ENCODE measurements at places on chromosomes 2 and 18. TPM values are rescaled to one million over a fixed set of nuclear protein-coding genes. Genes with fewer than 3 reads are reported as not detected.

Gene EFEMP1
- 75.9 TPM for total RNA-seq

Gene SERPINB13
- total RNA-seq: not detected

Gene ALPG
- total RNA-seq: not detected

Gene DNAJC5G
- total RNA-seq: 0.12 TPM

Gene EGR4
- total RNA-seq: not detected

Gene TET3
- total RNA-seq: 16.8 TPM

Gene OSBPL6
- total RNA-seq: 2.3 TPM

Gene C18orf63
- not detected for total RNA-seq

Gene GALR1
- total RNA-seq: 0.12 TPM

Gene CFC1
- total RNA-seq: not detected

Gene SCLY
- 20.1 TPM for total RNA-seq

Gene TGFA
- total RNA-seq: 13.8 TPM

Gene ARHGAP28
- 56.5 TPM for total RNA-seq

Gene UGP2
- 87.3 TPM for total RNA-seq

Gene EHBP1
- 65.4 TPM for total RNA-seq

Gene MEP1B
- total RNA-seq: not detected

Gene ARHGAP25
- 10.8 TPM for total RNA-seq

Gene KIAA2012
- total RNA-seq: 0.18 TPM

Gene CFAP221
- 15.8 TPM for total RNA-seq

Gene STEAP3
- total RNA-seq: 9.1 TPM

Gene NRBP1
- total RNA-seq: 82.8 TPM

Gene IL36B
- not detected for total RNA-seq

Gene SLC4A5
- 8.4 TPM for total RNA-seq

Gene REG1B
- total RNA-seq: not detected

Gene VWC2L
- 0.35 TPM for total RNA-seq

Gene DPP10
- total RNA-seq: 4.7 TPM

Gene CCL20
- 1.3 TPM for total RNA-seq

All from metanephros (tissue), 2 donors.